Mesothelial cell of epicardium (in vitro differentiated cells): ENCODE measurements at places on chromosomes 3 and 15. TPM values are rescaled to one million over a fixed set of nuclear protein-coding genes. Genes with fewer than 3 reads are reported as not detected.

DNA sequence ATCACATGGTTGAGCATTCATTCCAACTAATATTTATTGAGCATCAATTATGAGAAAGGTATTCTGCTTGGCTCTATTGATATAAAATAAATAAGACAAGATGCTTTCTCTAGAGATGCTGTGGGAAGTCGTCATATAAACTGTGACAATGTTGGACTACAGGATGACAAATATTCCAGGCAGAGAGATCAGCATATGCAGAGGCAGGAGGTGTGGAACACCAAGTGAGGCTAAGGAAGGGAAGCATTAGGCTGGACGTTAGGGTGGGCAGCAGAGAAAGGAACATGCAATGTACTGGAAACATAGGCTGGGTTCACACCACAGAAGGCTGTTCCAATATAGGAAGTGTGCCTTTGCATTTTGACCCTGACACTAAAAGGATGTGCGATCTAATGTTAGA is 38.6 kb downstream of the CD200 start:
- no peak for DNase-seq

- no peak for DNase-seq
Measured at GRCh38 chr15:57867970-57868798, 161.7 kb downstream of the POLR2M start.

Gene CAMK2N2
- 0.16 TPM in 2 of 3 replicates, not detected in the other for total RNA-seq

Gene CERS3
- 0.23 to 0.69 TPM in 2 of 3 replicates, not detected in the other for total RNA-seq

- DNase-seq = no peak
Measured at GRCh38 chr3:44666346-44666745, 17.8 kb downstream of the ZNF35 start.
